ENCODE measurements at places on chromosomes 11 and 22. TPM values are rescaled to one million over a fixed set of nuclear protein-coding genes. Genes with fewer than 3 reads are reported as not detected.

- DNase-seq = no peak
These were observed 1.4 kb downstream of the ALG12 start for GRCh38 chr22:49916831-49917230.

DNA sequence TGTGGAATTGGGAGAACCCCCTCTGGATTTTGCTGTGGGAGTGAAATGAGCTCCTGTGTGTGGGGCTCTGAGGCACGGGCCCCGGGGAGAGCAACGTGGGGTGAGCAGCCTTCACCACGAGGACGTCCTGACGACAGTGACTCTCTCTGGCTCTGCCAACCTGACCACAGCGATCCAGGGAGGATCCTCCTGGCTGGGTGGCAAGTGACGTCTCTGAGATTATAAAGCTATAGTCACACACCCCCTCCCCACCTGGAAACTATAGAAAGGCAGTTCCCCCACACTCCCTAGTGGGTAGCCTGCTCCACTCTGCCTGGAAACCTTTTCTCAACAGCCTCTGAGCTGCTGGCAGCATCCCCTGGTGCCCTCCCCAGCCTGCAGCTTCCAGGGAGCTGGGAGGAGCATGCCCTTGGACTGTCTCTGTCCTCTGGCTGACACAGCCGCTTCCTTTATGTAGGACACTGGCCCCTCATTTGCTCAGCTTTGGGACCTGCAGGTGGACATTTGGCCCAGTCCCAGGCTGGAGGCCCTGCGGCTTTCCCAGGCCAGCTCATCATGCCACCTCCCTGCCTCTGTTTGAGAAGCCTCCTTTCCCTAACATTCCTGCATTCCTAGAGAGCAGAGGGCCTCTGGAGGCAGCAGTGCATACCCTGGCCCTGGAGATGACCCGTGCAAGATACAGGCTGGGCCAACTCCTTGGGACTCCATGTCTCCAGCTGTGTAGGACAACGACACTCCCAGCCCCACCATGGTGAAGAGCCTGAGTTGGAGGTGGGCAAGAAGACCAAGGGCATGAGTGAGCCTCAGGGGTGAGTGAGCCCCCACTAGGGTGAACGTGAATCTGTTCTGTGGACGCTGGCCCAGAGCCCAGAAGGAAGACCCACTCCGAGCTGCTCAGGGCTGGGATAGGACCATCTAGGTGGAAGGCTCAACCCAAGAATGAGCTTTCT lies 314.0 kb downstream of the NTM start:
- DNase-seq = no peak

DNA sequence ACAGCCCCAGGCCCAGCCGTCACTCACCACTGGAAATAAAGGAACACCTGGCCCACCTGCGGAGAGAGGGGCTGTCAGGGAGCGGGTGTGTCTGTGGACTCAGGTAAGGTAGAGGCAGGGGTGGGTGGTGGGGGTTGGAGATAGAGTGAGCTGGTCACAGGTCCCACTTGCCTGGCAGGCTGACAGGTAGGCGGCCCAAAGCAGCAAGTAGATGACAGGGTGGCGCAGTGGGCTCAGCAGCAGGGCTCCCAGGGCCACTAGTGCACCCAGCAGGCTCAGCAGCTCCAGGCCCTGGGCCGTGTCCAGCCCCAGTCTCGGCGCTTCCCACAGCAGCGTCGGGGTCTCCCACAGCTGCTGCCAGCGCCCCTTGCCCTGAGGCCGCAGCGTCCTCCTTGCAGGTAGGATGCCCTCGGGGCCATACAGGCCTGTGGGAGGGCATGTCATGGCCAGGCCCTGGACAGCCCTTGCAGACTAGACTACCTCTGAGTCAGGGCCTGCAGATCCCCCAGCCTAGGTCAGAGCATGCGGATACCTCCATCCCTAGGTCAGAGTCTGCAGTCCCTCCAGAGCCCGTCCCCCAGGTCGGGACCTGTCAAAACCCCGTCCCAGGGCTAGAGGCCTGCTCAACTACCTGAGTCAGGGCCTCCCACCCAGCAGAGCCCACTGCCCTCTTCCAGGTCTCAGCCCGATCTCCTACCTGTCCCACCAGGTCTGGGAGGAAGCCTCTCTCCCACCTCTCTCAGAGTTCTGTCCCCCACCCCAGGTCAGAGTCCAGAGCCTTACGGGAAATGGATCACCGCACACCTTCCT lies 686 bp downstream of the LMF2 start:
- DNase-seq = peak; percentile 23

DNA sequence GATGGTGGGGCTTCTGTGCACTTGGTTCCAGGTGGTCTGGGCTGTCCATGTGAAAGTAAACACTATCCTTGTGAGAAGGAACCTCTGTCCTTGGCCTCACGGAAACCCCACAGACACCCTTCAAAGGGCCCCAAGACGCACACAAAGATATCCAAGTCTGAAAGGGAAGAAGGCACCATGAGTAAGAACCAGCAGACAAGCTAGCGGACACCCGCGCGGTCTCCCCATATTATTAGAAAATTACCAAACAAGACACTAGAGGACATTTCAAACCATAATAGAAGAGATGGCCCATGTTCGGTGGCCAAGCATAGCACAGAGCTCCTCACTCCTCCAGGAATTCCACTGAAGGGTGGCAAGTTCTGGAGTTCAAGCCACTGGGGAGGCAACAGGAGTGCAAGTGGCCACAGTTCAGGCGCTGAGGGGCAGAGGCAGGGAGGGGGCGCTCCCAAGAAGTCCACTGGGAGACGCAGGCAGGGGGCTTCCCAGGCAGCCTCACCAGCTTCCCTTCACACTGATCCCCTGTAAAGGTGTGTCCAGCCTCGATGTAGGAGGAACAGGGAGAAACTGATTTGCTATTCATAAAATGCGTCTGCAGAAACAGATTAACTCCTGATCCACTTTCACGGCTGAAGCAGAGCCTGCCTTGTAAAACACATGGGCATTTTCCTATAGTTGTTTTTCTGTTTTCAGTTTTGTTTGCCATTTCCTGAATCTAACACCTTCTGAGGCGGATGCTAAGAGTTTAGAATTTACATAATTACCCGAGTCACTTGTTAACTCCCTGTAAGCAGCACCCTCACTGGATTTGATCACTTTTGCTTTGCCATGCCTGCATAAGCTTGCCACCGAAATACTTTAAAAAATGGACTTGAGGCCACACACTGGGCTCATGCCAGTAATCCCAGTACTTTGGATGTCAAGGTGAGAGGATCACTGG lies 9.1 kb upstream of the PPARA start:
- no peak for DNase-seq

DNA sequence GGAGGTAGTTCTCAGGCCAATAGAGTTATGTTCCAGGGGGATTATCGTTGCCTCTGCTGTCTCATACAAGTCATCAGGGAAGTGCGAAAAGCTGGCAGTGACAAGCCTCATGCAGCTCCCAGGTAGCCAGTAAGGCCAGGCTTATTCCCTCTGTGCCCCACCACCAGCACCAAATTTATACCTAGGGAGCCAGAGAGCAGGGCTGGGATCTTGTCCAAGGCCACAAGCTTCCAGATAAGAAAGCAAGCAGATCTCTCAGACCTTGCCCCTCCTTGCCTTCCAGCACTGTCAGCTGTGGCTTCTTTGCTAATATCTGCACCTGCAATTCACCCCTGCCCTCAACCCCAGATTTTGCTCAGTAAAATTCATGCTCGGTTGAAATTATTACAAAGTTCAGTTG lies 206.3 kb upstream of the FAT3 start:
- no peak for DNase-seq

DNA sequence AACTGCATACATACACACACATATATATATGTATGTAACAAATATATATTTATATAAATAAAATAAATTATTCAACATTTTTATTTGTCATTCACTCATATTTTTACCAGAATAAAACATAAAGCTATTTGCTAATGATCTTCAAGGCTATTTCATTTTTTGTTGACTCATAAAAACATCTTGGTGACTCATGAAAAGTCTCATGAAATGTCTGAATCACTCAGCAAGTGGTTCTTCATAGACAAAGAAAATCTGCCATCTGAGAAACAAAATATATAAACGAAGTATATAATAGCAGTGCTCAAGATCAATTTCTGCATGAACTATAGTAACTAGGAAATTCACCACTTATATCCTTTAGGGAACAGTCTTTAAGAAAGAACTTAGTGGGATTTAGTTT lies 764.8 kb upstream of the FAT3 start:
- no peak for DNase-seq

DNA sequence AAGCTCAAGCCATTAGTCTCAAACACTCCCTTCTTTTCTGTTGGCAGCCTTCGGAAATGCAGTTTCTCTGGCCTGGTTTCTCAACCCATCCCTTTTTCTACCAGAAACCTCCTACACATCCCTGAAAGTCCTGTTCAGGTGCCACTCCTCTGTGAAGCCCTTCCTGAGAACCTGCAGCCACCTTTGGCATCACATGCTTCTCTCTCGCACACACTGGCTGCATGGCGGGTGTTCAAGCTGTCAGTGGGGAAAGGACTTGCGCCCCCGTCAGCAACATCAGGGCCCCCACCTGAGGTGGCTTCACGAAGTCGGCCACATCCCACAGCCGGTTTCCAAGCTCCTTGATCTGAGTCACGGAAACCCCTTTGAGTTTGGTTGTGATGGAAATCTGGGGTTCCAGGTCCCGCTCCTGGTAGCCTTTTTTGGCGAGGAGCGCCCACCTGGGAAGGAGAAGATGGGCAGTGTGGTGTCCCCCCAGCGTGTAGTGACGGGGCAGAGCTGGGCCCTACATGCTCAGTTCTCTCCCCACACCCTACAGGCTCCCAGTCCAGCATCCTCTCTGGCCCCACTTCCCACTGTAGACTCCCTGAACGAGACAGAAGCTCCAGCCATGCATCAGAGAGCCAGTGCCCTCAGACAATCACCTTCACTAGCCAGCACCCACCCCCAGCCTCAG lies 1.7 kb upstream of the LRRC74B start:
- no peak for DNase-seq

DNA sequence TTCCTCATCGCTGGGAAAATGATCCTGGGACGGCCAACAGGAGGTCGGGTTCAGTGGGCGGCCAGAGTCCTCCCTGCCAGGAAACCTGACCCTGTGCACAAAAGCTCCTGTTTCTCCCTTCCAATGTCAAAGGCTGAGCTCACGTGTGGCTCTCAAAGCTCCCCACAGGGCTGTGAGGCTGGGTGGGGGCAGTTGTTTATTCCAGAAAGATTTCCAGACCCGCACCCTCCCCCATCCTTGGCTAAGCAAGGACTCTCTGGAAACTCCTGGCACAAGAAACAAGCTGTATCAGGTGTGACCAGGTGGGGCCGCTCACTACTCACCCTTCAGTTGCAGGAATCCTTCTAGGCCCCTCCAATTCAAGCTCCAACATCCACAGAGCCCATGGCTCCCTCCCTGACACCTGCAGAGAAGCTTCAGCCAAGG lies 131.9 kb downstream of the SHANK2 start:
- peak; percentile 8 for DNase-seq

DNA sequence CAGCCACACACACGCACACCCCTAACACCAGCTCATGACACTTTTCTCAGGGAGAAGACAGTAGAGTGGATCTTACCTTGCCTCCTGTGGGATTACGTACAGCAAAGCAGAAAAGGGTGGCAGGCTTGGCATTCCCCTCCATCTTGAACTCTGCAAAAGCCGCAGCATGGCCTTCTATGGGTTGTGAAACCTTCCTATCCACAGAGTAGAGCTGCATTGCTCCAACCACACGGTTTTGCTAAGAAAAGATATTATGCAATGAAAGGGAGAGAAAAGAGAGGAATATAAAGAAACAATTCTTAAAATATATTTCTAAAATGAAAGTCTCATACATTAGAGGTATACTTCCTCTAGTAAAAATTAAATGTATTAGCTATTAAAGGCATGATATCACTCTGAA lies 48.8 kb downstream of the CLTCL1 start:
- DNase-seq = no peak

- DNase-seq = peak; percentile 59
These were observed 25.5 kb upstream of the GRK2 start for GRCh38 chr11:67240576-67241389.

DNA sequence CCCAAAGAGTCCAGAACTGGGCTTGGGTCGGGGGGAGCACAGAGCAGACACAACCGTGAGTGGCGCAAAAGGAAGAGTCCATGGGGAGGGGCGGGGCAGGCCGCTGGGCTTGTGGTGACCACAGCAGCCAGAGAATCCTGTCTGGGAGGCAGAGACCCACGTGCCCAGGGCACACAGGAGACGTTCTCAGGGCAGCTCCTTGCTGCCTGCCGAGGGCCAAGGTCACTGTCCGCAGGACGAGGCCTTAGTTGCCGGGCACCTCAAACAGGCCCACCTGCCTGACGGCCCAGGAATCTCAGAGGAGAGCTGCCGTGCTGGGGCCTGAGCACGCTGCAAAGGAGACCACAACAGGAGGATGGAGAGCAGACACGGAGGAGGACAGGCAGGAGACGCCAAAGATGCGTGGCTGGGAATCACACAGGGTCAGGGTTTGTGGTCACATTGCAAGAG lies 87.8 kb downstream of the MYEOV start:
- peak; percentile 54 for DNase-seq

GRCh38 chr11:38582756-38583155 lies 1984.7 kb upstream of the RAG2 start:
- no peak for DNase-seq

DNA sequence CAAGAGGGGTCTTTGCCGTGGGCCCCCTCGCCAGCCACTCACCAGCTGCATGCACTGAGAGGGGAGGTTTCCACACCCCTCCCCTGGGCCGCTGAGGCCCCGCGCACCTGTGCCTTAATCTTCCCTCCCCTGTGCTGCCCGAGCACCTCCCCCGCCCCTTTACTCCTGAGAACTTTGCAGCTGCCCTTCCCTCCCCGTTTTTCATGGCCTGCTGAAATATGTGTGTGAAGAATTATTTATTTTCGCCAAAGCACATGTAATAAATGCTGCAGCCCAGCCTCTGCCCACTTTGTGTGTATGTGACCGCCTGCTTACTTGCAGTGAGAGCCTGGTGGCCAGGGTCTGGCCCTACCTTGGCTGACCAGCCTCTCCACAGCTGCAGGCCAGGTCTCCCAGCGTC lies 2.8 kb upstream of the CRACR2B start:
- DNase-seq = no peak

GRCh38 chr11:132589791-132590190 lies 942.5 kb downstream of the OPCML start:
- no peak for DNase-seq

DNA sequence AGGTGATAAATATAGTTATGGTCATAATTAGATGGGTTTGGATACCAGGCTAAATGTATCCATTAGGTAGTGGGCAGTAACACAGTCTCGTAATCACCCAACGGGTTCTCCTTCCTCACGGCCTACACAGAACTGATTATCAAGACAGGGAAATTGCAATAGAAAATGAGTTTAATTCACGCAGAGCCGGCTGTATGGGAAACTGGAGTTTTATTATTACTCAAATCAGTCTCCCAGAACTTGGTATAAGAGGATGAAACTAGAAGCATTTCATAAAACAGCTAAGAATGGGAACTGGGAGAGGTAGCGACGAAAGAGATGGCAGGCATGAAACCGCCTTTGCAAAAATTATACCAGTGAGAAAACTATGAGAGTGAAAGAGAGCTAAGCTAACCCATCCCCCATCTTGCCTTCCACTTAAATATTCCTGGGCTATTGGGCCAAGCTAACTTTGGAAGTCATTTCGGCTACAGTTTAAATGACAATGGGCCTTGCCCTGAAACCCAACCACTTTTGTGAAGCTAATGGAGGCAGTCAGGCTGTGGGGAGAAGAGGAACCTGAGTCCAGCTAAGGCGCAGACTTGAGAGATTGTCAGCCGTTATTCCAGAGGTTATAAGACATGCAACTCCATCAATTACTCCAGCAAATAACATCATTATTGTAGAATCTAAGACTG lies 29.6 kb downstream of the CTSC start:
- DNase-seq = no peak

CDHR5 gene
- total RNA-seq = not detected

ZMAT5 gene
- 15.2 TPM for total RNA-seq

OR4D10 gene
- not detected for total RNA-seq

PLXNB2 gene
- 48.0 TPM for total RNA-seq

MS4A6E gene
- total RNA-seq = not detected

MAPK1 gene
- 475 TPM for total RNA-seq

TMPRSS6 gene
- not detected for total RNA-seq

RRP7A gene
- 74.1 TPM for total RNA-seq

HEPN1 gene
- not detected for total RNA-seq
